Activated naive CD8-positive, alpha-beta T cell treated with anti-CD3 and anti-CD28 coated beads, Interleukin-2, amount 10 ng/mL, durations not matched to agents 7 days and 5 days (primary cell): ENCODE measurements at places on chromosomes 16 and 17. TPM values are rescaled to one million over a fixed set of nuclear protein-coding genes. Genes with fewer than 3 reads are reported as not detected.
A peak's percentile ranks its signal among the peaks of the same experiment; 100 is the strongest.

The CBFA2T3 gene
- total RNA-seq, result 0.08 TPM

The ABCC3 gene
- 0.77 TPM for total RNA-seq

The ATP2A1 gene
- total RNA-seq, result 2.5 TPM

The RECQL5 gene
- total RNA-seq, result 50.8 TPM

The RNF222 gene
- total RNA-seq, result 0.30 TPM

The HOXB5 gene
- not detected for total RNA-seq

The TERB1 gene
- not detected for total RNA-seq

GRCh38 chr17:360092-360750, 7.6 kb upstream of the RPH3AL start:
- no peak for DNase-seq

DNA sequence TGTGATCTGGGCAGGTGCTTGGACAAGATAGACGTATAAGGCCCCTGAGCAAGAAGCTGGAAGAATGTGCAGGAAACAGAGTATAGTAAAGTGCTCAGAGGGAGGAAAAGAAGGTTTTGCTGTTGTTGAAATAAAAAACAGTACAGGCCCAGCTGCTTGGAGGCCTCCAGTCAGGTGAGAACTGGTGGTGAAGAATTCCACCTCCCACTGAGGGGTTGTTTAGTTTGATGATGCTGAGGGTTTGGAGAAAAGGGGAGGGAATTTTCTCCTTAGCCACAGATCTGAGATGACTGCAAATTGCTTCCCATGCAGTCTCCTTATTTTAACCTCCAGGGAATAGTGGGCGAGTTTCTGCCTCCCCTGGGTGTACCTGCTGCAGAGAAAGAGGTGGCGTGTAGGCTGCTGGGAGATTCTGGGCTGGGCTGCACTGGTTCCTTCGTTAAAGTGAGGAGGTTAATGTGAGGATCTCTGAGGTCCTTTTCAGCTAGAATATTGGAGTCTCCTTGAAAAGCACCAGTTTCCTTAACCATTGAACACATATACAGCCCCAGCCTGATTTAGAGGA, 25.8 kb downstream of the SMPD3 start:
- no peak for DNase-seq

GRCh38 chr16:88516601-88517061, 53.6 kb upstream of the ZC3H18 start:
- no peak for DNase-seq

- DNase-seq, result peak; percentile 84
Measured at GRCh38 chr16:67542464-67542863, 13.8 kb downstream of the RIPOR1 start.

GRCh38 chr16:873243-873661, 72.7 kb upstream of the GNG13 start:
- no peak for DNase-seq

- DNase-seq, result no peak
Measured at GRCh38 chr17:20206591-20206990, 197.4 kb downstream of the SPECC1 start.

- DNase-seq, result no peak
Measured at GRCh38 chr16:57773655-57774295, 28.5 kb downstream of the KIFC3 start.

DNA sequence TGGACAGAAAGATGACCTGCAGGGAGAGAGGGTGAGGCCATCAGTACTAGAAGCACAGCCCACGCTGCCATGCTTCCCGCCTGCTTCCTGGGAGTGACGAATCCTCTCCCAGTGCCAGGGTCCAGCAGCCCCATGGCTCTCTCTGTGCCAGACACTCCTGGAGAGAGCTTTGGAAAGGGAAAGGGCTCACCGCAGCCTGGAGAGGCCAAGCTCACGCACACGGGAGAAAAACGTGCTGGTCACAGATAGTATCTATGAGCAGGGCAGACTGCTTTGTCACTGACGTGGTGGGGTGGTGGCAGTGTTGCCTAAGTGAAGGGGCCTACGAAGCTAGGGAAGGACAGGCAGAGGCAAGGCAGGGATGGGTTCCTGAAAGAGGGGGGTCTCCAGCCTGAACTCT, 5.4 kb downstream of the WBP2 start:
- no peak for DNase-seq

DNA sequence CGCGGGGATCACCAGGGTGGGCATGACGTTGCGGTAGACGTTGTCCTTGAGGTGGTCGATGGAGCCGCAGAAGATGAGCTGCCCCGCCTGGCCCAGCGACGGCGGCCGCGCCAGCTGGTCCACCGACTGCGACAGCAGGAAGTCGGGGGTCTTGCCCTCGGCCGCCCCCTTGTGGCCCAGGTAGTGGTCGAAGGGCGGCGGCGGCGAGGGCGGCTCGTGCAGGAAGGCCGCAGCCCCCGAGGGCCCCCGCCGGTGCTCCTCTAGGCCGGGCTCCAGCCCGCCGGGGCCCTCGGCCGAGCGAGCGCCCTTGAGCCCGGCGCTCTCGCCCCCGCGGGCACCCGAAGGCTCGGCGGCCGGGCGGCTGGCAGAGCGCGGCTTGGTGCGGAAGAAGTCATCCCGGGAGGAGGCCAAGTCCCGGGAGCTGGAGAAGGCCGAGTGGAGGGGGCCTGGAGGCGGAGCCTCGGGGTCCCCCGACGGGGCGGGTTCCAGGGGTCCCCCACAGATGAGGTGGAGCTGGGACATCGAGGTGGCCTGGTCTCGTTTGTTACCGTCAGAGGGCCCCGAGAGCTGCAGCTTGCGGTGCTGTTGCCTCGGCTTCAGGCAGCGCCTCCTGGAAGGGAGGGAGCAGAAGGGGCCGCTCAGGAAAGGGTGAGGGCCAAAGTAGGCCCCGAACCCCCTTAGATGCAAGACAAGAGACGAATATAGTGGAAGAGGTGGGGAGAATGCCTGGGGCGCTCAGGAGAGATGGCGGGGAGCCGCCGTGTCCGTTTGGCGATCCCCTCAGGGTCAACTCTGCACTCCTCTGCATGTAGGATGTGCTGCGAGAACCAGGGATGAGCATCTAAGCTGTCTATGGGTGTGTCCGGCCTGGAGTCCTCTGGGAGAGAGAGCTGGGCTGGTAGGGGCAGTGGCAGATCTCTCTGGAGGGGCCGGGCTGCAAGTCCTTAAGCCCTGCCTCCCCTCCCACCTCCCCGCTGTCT, 8.8 kb downstream of the FAM171A2 start:
- peak; percentile 82 for DNase-seq

DNA sequence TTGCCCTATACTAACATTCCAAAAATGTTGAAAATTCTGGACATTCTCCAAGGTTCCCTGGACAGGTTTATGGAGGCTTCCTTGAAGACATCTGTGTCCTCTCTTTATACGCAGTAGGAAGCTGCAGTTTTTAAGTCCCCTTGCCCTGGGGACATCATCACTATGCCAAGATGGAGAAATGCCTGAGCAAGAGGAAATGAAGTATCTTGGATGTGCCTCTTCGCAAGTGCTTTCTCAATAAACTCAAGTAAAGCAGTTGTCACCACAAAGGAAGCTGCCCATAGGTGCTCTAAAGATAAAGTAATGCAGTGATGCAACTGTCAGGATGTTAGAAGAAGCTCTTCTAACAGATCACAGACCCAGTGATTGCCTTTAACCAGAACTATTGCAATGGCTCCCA, 71.0 kb downstream of the CDYL2 start:
- no peak for DNase-seq

- DNase-seq, result no peak
Measured at GRCh38 chr16:79863128-79864031, 262.8 kb upstream of the MAF start.

GRCh38 chr16:34078691-34079090, 619.3 kb downstream of the TP53TG3F start:
- DNase-seq, result no peak
